ENCODE measurements at places on chromosomes 11 and 22. TPM values are rescaled to one million over a fixed set of nuclear protein-coding genes. Genes with fewer than 3 reads are reported as not detected.

GRCh38 chr11:113356203-113356602, 31.4 kb upstream of the ANKK1 start:
- no peak overlapping the region for H3K27ac ChIP-seq
- no peaks in the 10 kb centered on the region for H3K27me3 ChIP-seq
- DNase-seq, result no peak
- no peak overlapping the region for H3K4me3 ChIP-seq
- H3K4me1 ChIP-seq, result no peaks in the 10 kb centered on the region
- peaks cover 44% of the 10 kb centered on the region for H3K36me3 ChIP-seq

- H3K27ac ChIP-seq, result no peak overlapping the region
- H3K4me1 ChIP-seq, result peaks cover 5% of the 10 kb centered on the region
- no peak for DNase-seq
- no peak overlapping the region for H3K4me3 ChIP-seq
- H3K36me3 ChIP-seq, result peaks cover 7% of the 10 kb centered on the region
These were observed 6.8 kb downstream of the CFL1 start for GRCh38 chr11:65851083-65851579.

The NCF4 gene
- total RNA-seq, result 2.7 TPM

The PITPNM1 gene
- total RNA-seq, result 12.1 TPM

The MISFA gene
- 7.2 TPM for total RNA-seq

The HSCB gene
- 10.8 TPM for total RNA-seq

The CSNK2A3 gene
- total RNA-seq, result not detected

GRCh38 chr22:47194476-47195155, 432.2 kb downstream of the TBC1D22A start:
- H3K27ac ChIP-seq, result no peak overlapping the region
- H3K27me3 ChIP-seq, result peaks cover 18% of the 10 kb centered on the region
- H3K4me3 ChIP-seq, result no peak overlapping the region
- H3K36me3 ChIP-seq, result no peaks in the 10 kb centered on the region
- no peaks in the 10 kb centered on the region for H3K4me1 ChIP-seq
